ENCODE measurements at places on chromosomes 16 and 17.

- DNase-seq, result peak; percentile 64
Measured at GRCh38 chr17:78986649-78987328, 7.1 kb upstream of the LGALS3BP start.

- no peak for DNase-seq
Measured at GRCh38 chr16:17724242-17724898, 253.6 kb upstream of the XYLT1 start.

DNA sequence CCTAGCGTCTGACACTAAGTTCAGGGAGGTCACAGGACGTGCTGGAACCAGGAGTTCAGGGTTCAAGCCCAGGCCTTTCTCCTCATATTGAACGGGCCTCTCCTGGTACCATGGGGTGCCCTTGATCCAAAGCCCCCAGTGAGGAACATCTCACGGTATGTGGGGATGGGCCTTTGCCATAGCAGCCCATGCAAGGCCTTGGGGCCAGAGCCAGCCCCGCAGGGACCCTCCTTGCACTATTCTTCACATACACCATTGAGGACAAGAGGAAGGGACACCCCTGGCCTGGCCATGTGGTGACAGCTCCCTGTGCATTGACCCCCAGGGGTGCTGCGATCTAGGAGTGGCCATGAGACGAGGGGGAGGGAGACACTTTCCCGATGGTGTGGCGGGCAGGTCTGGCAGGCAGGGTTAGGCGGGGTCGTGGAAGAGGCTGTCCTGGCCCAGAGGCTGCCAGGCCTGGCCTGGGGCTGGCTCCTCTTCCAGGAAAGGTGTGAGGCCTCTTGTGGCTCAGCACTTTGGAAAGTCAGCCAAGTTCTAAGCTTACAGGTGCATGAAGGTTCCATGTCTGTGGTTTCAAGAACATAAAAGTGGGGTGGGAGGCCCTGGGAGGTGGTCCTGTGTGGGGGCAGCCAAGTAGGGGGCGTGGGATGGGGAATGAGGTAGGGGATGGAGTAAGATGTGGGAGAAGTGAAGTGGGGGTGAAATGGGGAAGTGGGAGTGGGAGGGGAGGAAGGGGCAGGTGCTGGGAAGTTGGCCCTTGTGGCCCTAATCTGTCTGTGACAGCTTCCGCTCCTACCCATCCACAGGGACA, 88.7 kb upstream of the CBX4 start:
- DNase-seq, result no peak

- DNase-seq, result no peak
Measured at GRCh38 chr16:67935101-67935401, 1.6 kb downstream of the PSMB10 start.

DNA sequence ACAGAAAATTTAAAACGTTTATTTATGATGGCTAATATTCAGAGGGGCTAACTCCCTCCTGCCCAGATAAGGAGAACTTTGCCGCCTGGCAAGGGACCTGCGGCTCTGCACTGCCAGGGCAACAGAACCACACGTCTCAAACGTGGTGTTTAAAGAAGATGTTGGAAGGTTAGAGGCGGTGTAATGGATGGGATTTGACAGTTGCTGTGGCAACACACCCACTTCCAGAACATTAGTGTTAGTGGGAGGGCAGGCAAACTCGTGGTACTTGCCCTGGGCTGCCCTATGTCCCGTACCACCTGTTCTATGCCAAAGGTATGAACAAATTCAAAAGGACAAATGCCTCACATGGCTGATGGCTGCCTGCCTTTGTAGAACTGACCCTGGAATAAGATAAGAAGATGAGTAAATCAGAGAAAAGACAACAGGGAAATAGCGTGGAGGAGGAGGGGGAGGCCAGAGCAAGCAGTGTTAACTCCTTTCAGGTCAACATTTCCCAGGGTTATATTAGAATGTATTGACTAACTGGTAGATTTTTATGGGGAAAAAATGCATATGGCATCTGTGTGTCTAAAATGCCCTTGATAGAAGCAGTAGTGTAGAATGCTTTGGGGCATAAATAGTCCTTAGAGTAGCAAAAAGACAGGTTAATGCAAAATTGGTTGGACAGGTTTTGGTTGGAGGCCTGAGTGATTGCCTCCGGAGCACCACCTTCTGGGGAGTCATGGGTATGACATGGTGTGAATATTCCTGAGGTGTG, 30.8 kb downstream of the HLF start:
- peak; percentile 37 for DNase-seq

- no peak for DNase-seq
Measured at GRCh38 chr17:61467416-61468262, 15.4 kb downstream of the TBX4 start.

GRCh38 chr16:72590151-72590937, 418.4 kb upstream of the PMFBP1 start:
- DNase-seq, result no peak

DNA sequence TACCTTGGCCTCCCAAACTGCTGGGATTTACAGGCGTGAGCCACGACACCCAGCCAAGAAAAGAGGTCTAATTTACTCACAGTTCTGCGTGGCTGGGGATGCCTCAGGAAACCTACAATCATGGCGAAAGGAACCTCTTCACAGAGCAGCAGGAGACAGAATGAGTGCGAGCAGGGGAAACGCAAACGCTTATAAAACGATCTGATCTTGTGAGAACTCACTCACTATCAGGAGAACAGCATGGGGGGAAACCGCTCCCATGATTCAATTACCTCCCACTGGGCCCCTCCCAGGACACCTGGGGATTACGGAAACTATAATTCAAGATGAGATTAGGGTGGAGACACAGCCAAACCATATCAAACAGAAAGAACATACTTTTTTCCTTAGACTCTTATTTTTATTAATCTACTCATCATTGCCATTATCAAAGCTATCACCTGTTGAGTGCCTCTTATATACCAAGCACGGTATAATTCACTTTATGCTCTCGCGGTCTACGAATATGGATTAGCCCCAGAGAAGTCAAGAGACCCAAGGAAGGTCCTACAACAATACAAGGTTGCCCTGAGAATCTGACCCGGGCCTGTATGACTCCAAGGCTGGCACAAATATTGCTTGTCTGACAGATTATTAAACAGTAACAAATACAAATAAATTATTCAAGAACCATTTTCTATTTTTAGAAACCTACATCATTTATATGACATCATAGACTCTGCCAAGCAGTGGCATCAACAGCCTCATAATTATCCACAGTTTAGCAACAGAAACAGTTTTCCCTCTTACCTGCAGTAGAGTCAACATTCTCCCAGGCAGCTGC, 2.4 kb downstream of the POLR3K start:
- no peak for DNase-seq

GRCh38 chr17:68094481-68095078, 59.0 kb downstream of the KPNA2 start:
- DNase-seq, result no peak

DNA sequence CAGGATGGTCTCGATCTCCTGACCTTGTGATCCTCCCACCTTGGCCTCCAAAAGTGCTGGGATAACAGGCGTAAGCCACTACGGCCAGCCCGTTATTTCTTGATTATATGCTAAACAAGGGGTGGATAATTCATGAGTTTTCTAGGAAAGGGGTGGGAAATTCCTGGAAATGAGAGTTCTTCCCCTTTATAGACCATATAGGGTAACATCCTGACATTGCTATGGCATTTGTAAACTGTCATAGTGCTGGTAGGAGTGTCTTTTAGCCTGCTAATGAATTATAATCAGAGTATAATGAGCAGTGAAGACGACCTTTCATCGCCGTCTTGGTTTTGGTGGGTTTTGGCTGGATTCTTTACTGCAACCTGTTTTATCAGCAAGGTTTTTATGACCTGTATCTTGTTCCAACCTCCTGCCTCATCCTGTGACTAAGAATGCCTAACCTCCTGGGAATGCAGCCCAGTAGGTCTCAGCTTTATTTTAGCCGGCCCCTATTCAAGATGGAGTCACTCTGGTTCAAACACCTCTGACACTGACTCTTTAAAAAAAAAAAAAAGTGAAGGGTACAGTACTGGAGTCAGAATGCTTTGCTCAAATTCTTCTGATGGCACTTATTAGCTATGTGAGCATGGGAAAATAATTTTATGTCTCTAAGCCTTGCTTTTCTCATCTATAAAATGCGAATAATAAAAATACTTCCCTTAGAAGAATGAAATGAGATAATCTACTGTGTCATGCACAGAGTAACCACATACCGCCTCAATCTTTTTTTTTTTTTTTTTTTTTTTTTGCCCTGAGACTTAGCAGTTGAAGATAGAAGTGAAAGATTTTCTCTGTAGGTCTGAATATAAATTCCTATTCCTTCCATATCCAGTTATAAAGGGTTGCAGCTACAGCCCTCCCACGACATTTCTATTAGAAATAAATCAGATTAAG, 5.1 kb upstream of the CALCOCO2 start:
- DNase-seq, result no peak

GRCh38 chr16:65392806-65393565, 271.1 kb upstream of the CDH11 start:
- DNase-seq, result no peak

GRCh38 chr16:57608462-57609113, 19.8 kb upstream of the ADGRG1 start:
- DNase-seq, result no peak
